ENCODE measurements at places on chromosomes 16 and 17.

DNA sequence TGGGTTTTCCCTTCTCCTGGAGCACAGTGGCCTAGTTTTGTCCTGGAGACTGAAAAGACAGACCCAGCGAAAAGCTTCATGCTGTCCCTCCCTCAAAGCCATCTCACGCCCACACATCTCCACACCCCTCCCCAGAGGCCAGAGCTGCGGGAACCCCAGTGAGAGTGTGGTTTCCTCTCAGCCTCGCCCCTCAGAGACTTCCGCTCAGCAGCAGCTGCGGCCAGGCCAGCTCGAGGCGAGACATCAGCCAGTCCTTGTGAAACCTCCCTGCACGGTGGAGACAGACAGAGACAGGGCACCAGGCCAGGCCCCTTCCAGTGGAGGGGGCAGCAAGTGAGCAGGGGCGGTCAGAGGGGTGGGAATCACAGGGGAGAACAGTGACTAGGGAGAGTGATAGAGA, 77.0 kb upstream of the TNRC6C start:
- DNase-seq: no peak

DNA sequence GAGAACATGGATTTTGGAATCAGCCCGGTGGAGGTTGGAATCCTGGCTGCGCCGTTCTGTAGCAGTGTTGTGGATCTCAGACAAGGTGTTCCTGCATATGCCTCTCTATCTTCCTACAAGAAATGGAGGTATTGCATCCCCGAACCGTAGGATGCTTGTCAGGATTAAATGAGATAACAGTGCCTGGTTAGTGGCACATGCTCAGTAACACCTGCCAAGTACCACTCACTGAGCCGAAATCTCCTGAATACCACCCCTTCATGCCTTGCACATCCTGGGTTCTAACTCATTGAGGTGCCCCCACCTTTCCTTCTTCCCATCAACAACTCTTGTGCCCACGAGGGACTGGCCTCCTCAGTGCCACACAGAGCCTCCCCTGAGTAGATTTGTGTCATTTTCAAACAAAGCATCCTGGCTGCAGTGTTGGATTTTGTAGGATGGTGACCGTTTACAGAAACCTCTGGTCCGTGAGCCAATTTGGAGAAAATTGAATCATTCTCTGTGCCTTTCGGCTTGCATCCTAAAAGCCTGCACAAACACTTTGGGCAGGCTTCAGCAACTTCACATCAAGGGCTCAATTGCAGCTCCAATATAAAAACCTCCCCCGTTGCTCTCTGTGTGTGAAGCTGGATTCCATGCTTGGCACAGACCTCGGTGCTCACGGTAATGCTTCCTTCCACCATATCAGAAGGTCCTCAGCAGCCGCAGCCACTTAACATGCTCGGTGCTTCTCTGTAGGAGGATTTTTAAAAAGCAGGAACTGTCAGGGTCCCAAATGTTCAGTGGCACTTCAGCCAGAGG, 84.2 kb downstream of the WWOX start:
- no peak for DNase-seq

DNA sequence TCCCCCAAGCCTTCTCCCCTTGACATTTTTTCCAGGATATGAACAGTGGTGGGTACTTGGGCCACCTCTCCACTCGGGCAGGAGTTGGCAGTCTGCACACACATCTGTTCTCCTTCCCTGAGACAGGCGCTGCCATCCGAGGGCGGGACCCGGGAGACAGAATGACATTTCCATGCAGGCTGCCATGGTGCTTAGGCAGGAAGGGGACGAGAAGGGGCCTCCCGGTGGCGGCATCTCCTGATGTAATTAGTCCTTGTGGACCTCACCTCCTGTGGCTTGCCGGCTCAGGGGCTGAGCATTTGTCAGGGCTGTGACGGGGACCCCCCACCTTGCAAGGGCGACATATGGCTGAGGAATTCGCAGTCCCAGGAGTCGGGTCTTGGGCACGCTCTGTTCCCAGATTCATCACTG, 197.2 kb downstream of the FOXL1 start:
- DNase-seq: no peak

DNA sequence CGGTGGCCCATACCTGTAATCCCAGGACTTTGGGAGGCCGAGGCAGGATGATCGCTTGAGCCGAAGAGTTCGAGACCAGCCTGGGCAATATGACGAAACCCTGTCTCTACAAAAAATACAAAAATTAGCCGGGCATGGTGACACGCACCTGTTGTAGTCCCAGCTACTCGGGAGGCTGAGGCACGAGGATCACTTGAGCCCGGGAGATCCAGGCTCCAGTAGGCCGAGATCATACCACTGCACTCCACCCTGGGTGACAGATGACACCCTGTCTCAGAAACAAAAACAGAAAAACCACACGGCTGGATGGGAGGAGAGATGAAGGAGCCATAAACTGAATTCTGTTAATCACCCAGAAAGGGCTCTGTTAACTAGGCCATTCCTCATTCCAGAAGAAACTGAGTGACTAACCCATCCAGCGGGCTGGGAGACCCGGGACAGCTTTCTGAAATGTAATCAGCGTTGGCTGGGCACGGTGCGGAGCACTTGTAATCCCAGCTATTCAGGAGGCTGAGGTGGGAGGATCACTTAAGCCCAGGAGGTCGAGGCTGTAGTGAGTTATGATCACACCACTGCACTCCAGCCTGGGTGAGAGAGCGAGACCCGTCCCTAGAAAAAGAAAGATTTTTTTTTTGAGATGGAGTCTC, 641 bp upstream of the NT5C3B start:
- DNase-seq: no peak

DNA sequence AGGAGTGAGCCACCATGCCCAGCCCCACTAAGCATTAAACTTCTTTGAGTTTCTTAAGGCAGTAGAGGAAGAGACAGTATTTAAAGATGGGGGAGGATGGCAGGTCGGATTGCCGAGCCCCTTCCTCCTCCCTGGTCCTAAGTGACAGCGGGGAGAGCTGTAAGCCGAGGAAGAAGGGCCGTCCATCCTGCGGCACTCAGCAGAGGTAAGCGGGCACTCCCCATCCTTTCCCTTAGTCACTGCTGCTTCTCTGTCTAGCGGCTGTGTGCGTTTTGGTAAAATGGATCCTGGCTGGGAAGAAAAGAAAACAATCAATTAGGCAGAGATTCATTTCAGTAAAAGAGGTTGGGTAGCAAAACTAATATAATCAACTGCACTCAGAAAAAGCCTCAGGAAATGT, 13.9 kb downstream of the DNAAF1 start:
- no peak for DNase-seq

GRCh38 chr16:30155188-30155587, 28.2 kb upstream of the CORO1A start:
- DNase-seq: no peak

GRCh38 chr17:79066963-79067362, 7.7 kb upstream of the ENGASE start:
- DNase-seq: no peak

GRCh38 chr17:37714897-37715296, 30.0 kb downstream of the HNF1B start:
- no peak for DNase-seq

- no peak for DNase-seq
Measured at GRCh38 chr17:28948873-28949184, 2.5 kb downstream of the PHF12 start.

DNA sequence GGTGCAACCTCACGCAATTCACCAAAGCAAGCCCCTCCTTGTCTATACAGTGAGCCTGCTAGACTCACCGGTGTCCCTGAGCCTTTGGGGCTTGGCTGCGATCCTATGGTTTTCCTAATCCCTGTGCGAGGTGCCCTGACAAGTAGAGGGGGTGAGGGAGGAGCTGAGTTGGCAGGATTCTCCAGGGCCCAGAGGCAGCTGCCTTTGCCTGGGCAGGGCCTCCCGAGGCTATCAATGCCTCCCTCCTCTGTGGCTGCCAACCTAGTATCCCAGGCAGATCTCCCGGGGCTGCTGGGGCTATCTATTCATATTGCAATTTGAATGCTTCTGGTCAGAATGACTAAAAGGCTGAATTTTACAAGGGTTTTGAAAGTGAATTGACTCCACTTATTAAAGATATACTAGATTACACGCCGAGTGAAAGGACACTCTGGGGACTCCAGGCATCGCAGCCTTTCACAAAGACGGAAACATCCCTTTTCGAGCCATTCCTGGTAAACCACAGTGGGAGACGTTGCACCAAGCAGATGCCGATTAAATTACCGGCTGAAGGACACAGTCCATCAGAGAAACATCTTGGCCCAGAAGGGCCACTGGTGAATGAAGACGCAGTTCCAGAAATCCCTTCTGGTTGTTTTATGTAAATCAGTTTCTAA, 11.3 kb upstream of the PITPNM3 start:
- DNase-seq: no peak

DNA sequence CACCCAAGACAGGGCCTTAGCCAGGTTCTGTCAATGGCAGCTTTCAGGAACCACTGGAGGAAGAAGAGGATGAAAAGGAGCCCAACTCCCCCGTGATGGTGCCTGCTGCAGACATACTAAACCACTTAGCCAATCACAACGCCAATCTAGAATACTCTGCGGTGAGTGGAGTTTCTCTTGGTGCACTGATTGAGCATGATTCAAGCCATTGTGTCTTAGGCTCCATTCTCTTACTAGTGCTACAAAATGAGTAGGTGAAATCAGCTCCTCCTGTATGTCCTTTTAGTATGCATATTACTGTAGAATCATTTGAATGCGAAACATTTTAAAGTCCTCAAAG, 1.4 kb downstream of the SETD6 start:
- no peak for DNase-seq

Data from NCI-H446 treated with DMSO at 0.1 percent for 48 hours (cell line).